Fibroblast of skin of right quadriceps (primary cell): ENCODE measurements at places on chromosomes 1 and 21.
A peak's percentile ranks its signal among the peaks of the same experiment; 100 is the strongest.

DNA sequence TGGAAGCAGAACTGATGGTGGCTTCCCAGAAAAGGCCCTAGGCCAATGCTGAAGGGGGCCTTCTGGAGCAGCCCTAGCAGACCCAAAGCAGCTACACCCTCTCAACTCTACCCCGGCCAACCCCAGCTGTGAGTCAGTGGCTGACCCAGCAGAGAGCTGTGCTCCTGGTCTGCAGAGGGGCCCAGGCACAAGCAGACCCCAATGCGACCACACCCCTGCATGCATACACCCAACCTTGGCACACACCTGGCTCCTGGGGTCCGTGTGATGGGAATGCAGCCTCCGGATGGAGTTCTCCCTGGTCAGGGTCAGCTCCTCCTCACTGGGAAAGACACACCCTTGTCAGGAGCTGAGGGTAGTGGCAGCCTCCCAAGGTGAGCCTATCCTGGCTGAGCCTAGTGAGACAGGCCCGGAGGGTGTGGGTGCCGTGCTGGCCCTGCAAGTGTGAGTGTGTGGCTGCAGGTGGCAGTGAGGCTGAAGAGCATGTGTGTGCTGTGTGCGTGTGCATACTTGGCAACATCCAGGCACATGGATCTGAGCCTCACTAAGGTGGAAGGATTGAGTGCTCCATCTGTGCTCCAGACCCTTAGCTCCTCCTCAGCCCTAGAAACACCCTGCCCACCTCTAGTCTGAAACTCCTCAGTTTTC lies 3.9 kb upstream of the ARHGAP30 start:
- no peak for DNase-seq

DNA sequence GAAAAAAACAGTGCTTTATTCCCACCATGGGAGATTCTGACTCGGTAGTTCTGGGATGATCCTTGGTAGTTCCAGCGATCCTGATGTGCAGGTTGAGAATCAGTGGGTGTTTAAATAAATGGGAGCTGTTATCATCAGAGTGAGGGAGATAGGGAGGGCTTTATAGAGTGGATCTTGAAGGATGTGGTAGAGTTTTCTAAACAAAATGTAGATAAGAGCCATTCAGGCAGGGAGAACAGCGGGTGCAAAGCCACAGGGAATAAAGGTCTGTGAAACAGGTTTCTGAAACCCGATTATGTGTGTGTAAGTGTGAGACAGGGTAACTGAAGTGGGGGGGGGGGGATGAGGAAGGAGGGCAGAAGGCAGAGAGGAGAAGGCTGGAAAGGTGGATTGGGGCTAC lies 75.8 kb upstream of the ADAR start:
- no peak for DNase-seq

GRCh38 chr1:55039342-55040082 lies at the start of gene PCSK9:
TSS of gene PCSK9 (plus strand) at chr1:55039548. CDS start at chr1:55039838, 290 bp downstream.
- peak; percentile 46 for DNase-seq

GRCh38 chr1:3530926-3531818 lies 76.7 kb downstream of the ARHGEF16 start:
- peak; percentile 71 for DNase-seq

DNA sequence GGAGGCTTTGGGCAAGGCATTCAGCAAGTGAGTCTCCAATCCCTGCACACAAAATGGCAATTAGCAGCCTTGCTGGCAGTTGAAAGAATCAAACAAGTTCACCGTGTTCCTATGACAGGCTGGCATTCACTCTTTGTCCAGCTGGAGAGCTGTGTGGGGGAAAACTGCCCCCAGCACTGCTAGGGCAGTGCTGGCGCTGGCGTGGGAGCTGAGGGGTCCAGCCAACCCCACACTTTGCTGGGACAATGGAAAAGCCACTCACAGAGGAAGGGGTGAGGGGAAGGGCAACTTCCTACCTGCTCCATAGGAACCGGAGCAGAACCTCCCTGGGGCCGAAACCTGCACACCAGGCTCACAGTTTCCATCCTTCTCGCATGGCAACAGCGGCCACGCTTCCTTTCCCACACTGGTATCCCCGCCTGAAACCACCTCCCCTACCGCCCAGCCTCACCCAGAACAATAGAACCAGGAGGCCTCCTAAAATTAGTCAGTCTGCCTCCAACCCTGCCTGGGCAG lies 26.7 kb upstream of the KCNN3 start:
- no peak for DNase-seq

GRCh38 chr1:56533197-56533596 lies 46.2 kb downstream of the PLPP3 start:
- no peak for DNase-seq

DNA sequence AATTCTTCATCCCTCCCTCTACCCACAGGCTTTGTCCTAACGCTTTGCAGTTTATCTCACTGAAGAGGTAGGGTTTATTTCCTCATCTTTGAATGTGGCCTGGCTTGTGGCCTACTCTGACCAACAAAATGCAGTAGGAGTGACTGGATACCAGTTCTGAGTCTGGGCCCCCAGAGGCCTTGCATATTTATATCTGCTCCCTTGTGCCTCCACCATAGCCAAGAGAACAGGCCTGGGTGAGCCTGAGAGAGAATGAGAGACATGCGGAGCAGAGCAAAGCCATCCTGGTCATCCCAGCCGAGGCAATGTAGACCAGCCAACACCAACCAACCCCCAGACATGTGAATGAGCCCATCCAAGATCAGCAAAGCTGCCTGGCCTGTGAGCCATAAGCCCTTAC lies 30.3 kb downstream of the SMIM12 start:
- DNase-seq = no peak
